ENCODE measurements at places on chromosomes 5 and 9. TPM values are rescaled to one million over a fixed set of nuclear protein-coding genes. Genes with fewer than 3 reads are reported as not detected.

ARID3C gene
- not detected for total RNA-seq

DPYSL3 gene
- 0.52 TPM for total RNA-seq

CBY3 gene
- total RNA-seq, result 0.52 TPM

ROR2 gene
- total RNA-seq, result not detected

TMOD1 gene
- 0.84 TPM for total RNA-seq

HACD4 gene
- 25.4 TPM for total RNA-seq

NOXA1 gene
- total RNA-seq, result 2.2 TPM

HIGD2A gene
- total RNA-seq, result 61.7 TPM
